ENCODE measurements at places on chromosomes 5 and 9. TPM values are rescaled to one million over a fixed set of nuclear protein-coding genes. Genes with fewer than 3 reads are reported as not detected.

The CTXN3 gene
- not detected for total RNA-seq

The ATP10B gene
- under 0.01 TPM for total RNA-seq

The DOCK8 gene
- 3.8 TPM for total RNA-seq

The ENC1 gene
- 72.5 TPM for total RNA-seq

The MYO10 gene
- total RNA-seq: 70.0 TPM

The GNA14 gene
- total RNA-seq: 0.63 TPM

DNA sequence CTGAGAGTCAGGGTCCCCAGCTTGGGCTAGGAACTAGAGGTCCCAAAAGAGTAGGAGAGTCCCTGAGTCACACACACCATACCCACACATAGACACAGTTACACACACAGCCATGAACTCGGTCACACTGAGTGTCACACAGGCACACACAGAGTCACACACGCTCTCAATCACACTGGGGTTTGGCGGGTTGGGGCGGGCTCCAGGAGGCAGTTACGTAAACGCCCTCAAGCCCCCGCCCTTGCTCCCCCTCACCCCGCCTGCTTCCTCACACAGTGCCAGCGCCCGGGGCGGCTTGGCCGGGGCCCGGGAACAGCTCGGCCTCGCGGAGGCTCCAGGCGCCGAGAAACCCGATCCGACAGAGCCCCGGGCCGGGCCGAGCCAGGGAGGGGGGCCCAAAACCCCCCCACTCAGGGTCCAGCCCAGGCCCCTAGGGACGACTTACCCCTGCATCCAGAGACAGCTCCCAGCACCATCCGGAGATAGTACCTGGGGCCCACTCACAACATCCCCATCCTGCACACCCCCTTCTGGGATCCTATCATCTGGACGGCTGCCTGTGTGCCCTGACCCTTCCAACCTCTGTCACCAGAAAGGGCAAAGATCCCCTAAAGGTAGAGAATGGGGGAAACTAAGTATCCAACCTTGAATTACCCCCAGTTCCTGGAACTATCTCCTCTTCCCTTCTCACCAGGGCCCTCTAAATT lies 3.5 kb upstream of the CNTFR start:
- DNase-seq: no peak

GRCh38 chr5:65078331-65078730 lies 309.6 kb downstream of the CWC27 start:
- no peak for DNase-seq

GRCh38 chr9:94718936-94719335 lies 7.6 kb upstream of the AOPEP start:
- no peak for DNase-seq

GRCh38 chr5:140153905-140154304 lies 21.1 kb upstream of the CYSTM1 start:
- no peak for DNase-seq

GRCh38 chr9:76634356-76635054 lies 129.7 kb upstream of the PCA3 start:
- DNase-seq: peak; percentile 16

- no peak for DNase-seq
Measured at GRCh38 chr5:74166064-74166463, 474.5 kb downstream of the ENC1 start.

DNA sequence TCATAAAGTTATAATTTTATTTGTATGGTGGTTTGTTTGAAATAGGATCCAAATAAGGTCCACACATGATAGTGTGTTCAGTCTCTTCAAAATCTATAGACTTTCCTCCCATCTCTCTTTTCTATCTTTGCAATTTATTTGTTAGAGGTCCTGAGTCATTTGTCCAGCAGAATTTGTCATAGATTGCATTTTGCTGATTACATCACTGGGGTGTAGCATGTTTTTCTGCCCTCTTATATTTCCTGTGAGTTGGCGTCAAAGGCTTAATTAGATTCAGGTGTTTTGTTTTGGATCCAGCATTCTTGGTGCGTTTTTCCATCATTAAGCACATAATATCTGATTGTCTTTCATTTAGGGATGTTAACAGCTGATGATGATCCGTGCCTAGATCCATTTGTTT lies 15.0 kb downstream of the CYFIP2 start:
- no peak for DNase-seq

- DNase-seq: peak; percentile 94
Measured at GRCh38 chr9:94692601-94693000, 33.9 kb upstream of the AOPEP start.

DNA sequence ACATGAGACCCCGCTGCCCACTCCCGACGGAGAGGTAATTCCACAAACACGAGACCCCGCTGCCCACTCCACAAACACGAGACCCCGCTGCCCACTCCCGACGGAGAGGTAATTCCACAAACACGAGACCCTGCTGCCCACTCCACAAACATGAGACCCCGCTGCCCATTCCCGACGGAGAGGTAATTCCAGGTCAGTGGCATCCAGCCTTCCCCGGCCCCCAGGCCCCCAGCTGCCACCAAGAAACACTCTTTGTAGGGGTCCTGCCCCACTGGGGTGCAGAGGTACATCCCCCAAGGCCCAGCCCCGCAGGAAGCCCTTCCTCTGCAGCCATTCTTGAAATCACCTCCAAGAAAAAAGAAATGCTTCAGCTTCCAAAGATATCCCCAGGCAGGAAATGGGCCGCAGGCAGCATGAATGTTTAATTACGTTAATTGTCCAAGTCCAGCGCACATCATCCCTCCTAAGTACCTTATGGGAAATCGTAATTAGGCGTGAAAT lies 115.9 kb downstream of the ADAMTS2 start:
- DNase-seq: no peak

Data from kidney epithelial cell (primary cell).